H54 (cell line): ENCODE measurements at places on chromosomes 1 and 21.

DNA sequence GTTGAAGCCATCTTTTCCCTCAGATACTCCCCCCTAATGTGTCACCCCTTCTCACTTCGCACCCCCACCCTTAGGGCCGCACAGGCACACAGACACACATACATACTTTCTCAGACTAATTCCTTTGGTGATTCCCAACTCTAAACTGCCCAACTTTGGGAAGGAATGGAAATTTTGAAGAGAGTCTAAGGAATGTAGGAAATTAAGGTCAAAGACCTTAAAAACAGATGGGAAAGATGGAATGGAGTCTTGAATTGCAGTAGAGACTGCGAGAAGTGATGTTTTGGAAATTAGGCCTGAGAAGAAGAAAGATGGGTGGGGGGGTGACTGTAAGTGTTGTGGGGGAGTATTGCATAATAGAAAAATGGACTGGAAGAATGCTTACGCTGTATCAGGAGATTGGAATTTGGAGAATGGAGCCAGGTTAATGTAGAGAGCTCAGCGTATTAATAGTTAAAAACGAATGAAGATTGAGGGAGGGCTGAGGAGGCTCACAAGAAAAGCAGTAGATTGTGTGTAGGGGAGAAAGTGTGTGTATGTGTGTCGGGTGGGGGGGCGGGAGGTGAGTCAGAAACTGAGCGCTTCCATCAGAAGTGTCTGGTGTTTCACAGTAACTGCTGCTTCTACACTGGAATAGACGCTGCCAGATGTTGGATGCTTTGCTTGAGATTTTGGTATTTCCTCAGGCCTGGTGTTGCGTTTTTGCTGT lies 1.7 kb downstream of the PIP5K1A start:
- peak; percentile 66 for DNase-seq

GRCh38 chr1:111814305-111814628 lies 58.6 kb downstream of the DDX20 start:
- no peak for DNase-seq

- DNase-seq, result no peak
Observed at GRCh38 chr1:56898879-56899278, 44.3 kb downstream of the C8A start.

GRCh38 chr1:23463286-23463685 lies 20.7 kb downstream of the ASAP3 start:
- no peak for DNase-seq

- DNase-seq, result no peak
Observed at GRCh38 chr1:33188572-33189275, 6.9 kb upstream of the TRIM62 start.

DNA sequence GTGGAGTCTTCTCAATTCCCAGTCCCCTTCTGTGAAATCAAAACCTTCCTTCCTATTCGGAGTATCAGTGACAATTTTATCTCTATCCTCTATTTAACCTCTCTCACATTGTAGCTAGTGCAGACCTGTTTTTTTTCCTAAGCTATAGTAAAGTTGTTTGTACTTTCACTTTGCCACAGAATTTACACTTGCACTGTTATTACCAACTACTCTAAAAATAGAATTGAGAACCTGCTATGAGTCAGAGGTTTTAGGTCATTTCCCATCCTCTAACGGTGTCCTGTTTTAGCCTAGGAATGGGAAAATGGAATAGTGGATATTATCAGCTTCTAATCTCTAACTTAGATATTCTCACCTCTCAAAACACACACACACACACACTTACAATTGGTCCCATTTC lies 862.7 kb downstream of the NCAM2 start:
- no peak for DNase-seq

DNA sequence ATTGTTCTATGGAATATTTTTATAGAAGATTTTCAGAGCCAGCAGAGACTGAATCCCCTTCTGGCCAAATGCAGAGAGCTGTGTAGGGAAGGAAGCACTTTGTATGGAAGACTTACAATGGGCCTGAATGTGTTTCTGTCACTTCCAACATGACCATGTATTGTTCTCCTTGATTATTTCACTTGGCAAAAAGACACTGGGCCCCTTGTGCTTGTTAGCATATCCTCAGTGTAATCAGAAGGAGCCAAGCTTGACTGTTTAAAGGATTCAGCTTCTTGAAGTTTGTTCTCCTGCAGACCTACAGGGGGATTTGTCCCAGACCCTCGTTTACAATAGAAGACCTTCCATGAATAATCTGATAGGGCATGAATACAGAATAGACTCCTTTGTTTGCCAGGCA lies 48.1 kb upstream of the UBE2U start:
- DNase-seq, result no peak

GRCh38 chr1:226424221-226425003 lies 16.5 kb upstream of the PARP1 start:
- DNase-seq, result no peak

GRCh38 chr1:181250038-181250437 lies 161.5 kb downstream of the IER5 start:
- DNase-seq, result no peak

- DNase-seq, result no peak
Observed at GRCh38 chr21:26965907-26966581, 844 bp downstream of the ADAMTS5 start.

GRCh38 chr1:58888833-58889232 lies 105.0 kb upstream of the JUN start:
- DNase-seq, result no peak

DNA sequence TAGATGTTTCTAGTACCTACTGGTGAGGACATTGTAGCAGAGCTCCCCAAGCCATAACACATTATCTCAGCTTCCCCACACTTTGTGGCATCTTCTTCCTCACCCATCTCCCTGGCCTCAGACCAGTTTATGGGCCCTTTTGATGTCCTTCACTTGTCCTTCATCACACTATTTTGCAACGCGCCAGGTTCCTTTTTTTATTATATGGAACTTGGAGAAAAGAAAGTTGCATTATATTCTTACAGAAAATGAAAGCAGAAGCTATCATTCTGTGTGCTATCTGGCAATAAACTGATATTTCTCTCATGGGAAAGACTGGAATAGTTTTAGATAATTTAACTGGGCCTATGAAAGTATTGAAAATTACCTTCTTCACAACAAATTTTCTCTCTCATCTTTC lies 196.9 kb upstream of the ETV3 start:
- DNase-seq, result no peak

DNA sequence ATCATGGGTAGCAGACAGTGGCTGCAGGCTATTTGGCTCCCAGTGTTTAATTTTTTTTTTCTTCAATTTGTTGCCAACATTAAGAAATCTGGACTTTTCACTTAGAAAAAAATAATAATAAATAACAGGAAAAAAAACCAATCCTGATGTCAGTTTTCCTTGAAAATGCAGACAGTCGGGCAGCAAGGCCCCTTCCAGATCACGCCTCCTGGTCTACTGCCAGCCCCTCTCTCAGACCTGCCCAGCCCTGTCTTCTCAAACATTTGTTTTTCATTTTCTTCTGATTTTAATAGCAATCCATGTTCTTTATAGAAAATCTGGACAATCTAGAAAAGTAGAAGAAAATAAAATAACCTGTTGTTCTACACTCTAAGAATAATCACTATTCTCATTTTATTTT lies 15.5 kb downstream of the IFNGR2 start:
- no peak for DNase-seq

DNA sequence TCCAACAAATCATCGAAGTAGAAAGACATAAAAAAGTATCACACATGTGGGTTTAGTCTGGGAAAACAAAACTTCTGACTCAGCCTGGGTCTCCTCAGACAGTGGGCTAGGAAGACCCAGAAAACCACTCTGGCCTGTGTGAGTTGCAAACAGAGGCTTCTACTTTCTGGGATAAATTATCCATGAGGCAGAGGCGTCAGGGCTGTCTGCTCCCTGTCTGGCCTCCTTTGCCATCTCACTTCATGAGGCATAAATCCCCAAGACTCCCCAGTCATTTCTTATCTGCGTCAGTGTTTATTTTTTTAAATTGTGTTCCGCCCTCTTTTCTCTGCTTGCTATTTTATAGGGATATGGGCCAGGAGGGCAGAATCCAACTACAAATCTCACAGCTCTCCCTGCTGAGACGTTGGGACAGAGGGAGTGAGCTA lies 80.6 kb upstream of the TRABD2B start:
- no peak for DNase-seq

- no peak for DNase-seq
Observed at GRCh38 chr1:167645140-167645541, 15.1 kb downstream of the RCSD1 start.

GRCh38 chr21:36909423-36909822 lies 57.0 kb downstream of the HLCS start:
- DNase-seq, result no peak

- no peak for DNase-seq
Observed at GRCh38 chr1:221264848-221265247, 385.6 kb downstream of the HLX start.

- DNase-seq, result no peak
Observed at GRCh38 chr1:18155881-18156385, 48.3 kb downstream of the IGSF21 start.
